ENCODE measurements at places on chromosomes 2 and 18.

- no peak for DNase-seq
These were observed 21.7 kb downstream of the CLASP1 start for GRCh38 chr2:121627525-121628050.

DNA sequence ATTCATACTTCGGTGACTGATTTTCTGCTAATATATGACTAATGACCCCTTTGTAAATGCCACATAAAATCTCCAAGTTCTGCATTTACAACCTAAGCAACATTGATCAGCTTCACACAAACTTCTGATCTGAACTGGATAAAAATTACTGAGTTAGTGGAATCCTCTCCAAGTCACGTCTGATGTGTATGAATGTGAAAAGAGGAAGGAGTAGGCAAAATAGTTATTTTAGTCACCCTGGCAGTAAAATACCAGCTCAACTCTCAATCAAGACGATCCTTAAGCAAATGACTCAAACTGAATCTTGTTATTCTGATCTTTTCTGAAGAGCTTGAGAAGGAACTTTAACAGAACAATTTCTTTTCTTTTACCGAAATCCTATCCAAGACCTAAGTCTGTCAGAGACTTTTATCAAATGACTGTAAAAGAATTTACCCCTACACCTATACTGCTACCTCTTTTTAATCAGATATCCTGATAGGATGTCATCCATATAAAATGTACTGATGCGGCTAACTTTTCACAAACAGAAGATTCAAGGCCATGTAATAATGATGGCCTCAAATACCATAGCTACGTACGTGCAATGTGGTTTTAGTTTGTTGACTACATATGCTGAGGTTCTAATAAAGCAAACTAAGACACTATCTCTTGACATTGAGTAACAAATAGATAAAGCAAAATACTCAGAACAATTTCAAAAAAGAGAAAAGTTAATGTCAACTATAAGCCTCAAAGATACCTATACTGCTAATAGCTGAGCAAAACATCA lies 23.7 kb downstream of the CUL3 start:
- no peak for DNase-seq

GRCh38 chr18:37563931-37564392 lies 1.6 kb downstream of the CELF4 start:
- no peak for DNase-seq

GRCh38 chr2:218009231-218009630 lies 6.4 kb upstream of the TNS1 start:
- no peak for DNase-seq

- no peak for DNase-seq
These were observed 1079.5 kb upstream of the CELF4 start for GRCh38 chr18:38644875-38645641.

GRCh38 chr2:235594041-235594440 lies 100.2 kb downstream of the AGAP1 start:
- DNase-seq, result no peak

DNA sequence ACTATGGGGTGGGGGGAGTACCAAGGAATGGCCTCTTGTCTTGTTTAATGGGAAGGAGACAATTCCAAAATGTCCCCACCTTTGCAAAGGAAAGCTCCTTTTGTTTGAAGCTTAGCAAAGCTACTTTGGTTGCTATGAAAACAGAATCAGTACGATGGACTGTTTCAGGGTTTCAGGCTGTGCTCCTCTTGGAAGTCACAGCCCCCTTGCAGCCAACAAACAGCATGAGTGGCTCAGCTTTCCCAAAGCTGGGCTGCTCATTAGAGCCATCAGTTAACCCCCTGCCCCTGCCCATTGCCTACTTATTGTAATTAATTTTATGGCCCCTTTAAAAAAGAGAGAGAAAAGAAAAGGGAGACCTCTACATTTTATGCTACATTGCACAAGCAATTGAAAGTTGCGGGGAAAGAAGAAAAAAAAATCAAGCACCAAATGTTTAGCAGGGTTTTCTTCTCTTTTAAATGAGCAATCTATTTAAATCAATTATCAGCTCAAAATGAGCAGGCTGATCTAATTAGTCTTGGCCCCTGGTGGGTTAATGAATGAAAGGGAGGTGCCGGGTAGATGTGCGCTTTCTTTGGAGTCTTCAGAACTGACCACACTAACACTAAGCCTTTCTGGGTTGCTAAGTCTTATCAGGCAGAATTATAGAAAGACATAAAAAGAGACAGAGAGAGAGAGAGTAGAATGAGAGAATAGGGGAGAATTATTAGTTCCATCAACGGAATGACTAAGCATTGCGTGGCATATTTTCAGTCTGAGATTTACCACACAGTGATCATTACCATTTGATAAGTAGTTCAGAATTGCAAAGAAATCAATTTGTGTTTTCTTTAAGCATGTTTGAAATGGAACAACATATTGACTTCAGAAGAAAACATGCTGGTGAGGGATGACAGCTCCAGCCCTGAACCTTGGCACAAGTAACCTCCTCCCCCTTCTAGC lies 284.9 kb downstream of the INSIG2 start:
- no peak for DNase-seq

DNA sequence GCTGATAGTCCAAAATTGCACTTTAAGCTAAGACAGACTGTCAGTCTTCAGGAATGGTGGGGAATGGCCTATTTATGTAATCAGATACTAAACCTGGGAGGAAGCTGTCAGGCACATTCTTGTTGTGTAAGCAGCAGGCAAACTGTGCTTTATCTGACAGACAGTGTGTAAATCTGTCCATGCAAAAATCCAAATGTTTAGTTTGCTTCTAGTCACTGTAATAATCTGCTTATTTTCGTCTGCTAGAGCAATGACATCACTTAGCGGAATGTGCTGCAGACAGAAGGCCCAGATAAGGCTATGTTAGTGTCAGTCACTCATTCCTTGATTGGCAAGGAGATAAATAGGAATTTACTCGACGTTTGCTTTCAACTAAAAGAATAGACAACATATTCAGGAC lies 263.5 kb downstream of the ZNF407 start:
- DNase-seq, result no peak

DNA sequence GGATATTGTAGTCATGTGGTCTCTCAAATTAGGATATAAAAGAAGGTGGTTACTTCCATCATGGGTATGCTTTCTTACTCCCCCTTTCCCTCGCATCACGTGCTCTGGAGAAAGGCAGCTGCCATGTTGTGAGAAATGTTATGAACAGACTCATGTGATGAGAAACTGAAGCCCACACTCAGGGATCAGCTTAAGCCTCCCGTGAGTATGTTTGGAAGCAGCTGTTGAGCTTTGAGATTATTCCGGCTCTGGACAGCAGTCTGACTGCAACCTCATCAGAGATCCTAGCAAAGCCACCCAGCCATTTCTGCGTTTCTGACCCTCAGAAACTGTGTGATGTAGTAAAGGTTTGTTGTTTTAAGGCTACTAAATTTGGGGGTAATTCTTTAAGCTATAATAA lies 700.1 kb downstream of the ADCYAP1 start:
- DNase-seq, result no peak

DNA sequence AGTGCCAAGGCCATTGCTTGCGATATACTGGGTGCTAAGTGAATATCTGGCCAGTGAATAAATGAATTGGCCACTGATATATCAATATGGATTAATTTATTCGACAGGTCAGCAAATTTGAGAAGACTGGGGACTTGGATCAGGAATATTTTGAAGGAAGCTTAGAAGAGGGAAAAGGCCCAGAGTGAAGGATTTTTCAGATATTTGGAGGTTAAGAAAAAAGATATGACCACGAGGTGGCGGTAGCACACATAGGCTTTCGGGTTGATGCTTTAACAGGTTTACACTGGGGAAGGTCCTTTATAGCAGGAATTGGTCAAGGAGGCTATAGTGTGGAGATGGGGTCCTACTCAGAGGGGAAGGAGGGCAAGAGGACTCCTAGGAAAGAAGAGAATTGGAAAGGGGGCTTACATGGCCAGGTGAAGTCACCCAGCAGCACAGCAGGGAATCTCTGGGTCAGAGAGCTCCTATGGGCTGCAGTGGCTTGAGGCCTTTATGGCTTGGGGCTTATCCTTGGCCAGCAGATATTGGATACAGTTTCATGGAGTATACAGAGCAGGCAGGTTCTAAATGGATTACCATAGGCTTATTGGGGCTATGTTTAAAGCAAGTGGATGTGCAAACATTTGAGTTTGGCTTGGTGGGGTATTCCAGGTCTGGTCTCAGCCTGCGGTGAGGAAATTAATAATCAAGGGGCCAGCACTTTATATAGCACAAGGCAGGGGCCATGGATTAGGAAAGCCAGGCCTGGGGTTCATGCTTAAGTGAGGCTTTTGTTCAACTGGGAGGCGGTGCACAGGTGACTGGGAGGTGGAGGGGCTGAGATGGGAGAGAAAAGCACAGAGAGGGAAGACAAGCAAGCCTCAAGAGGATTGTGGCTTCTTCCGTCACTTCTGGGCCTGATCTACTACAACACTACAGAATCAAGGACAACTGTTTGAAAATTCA lies 9.7 kb downstream of the IL1RN start:
- DNase-seq, result no peak

DNA sequence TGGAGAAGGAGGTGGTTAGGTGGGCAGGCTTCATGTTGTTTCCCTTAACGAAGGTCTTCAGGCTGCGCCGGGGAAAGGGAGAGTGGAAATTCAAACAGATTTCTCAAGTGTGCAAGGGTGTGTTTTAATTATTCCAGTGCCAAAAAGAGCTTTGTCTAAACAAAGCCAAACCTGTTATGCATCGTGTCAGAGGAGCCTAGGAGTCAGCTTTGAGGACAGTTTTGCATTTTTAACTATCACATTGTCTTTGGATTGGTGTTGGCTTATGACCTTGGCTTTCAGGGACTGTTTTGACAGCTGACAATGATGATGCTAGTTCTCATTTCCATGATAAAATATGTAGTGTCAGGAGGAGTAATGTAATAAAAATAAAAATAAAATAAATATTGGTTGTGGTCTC lies 144.8 kb downstream of the LDLRAD4 start:
- DNase-seq, result no peak

- DNase-seq, result no peak
These were observed 242.2 kb downstream of the CDH20 start for GRCh38 chr18:61575419-61575818.

- DNase-seq, result no peak
These were observed 58.7 kb downstream of the PDCL3 start for GRCh38 chr2:100621371-100621951.

DNA sequence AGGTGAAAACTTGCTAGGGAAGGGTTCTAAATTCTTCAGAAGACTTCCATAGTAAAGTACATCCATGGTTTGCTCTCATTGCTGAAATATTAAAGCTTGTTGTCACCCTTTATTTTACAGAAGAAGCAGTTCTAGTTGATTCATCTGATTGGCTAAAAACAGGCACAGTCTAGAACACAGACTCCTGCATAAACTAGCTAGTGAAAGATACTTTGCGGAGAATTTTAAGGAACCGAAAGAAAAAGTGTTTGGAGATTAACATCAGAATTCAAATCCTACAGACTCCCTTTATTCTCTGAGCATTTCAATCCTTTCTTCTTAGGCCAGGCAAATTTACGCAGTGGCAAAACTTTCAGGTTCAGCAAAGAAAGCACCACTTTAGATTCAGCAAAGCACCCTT lies 1076.5 kb upstream of the ZEB2 start:
- no peak for DNase-seq

DNA sequence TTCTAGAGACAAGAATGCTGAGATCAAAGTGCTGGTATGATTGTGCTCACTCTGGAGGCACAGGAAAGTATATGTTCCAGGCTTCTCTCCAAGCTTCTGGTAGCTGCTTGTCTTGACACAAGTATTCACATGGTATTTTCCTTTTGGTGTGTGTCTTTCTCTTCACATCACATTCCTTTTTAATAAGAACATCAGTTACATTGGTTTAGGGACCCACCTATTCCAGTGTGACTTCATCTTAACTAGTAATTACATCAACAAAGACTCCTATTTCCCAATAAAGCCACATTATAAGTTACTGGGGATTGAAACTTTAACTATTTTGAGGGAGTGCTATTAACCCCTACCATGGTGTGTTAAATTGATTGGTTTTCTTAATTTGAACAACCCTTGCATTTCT lies 119.1 kb downstream of the FSIP2 start:
- no peak for DNase-seq

DNA sequence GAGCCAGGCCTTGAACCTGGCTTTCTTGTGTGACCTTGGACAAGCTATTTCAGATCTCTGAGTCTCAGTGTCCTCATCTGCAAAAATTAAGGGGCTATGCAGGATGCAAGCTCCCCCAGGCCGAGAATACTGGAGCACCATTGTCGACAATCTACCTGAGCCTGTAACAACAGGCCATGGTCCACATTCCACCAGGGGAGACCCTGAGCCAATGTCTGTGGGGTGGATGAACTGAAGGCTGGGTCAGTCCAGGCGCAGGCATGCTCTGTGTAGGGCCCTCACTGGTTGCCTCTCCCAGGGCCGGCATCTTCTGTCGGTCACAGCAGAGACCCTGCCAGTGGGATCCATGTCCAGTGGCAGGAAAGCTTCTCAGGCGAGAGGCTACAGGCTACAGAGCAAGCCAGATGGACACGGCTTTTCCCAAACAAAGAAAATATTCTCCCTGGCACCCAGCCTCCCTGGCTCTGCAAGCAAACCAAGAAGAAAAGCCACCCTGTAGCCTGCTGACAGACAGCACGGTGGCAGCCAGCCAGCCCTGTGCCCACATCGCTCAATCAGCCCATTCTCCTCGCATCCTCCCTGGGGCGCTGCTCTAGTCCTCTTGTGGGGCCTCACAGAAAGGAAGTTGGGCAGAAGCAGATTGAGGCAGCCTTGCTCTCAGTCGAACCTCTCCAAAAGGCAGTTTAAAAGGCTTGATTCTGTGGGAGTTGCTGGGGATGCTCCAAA lies 48.7 kb upstream of the FZD7 start:
- no peak for DNase-seq

DNA sequence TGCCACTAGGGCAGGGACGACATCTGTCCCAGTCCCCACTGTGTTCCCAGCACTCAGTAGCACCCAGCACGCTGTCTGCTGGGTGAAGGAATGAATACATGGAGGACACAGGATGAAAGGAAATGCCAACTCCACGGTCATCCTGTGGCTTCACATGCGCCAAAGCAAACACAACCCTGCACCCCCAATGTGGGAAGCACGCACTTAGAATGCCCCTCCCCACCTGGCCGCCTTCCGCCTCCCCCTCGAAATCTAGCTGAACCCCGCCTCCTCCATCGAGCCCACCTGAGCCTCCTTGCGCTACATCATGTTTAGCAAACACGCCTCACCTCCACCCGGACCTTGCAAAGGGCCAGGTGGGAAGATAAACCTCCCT lies 33.9 kb downstream of the ADCY3 start:
- DNase-seq, result no peak

- no peak for DNase-seq
These were observed 55.1 kb upstream of the RAPGEF4 start for GRCh38 chr2:172680436-172681068.

GRCh38 chr2:187689372-187689771 lies 135.1 kb upstream of the TFPI start:
- no peak for DNase-seq

- no peak for DNase-seq
These were observed 1.0 kb downstream of the VIT start for GRCh38 chr2:36697424-36698066.

Data from stimulated activated naive CD4-positive, alpha-beta T cell treated with Interleukin-2 at 50 U/mL for 16 hours (primary cell).